ENCODE measurements at places on chromosomes 5 and 9.

DNA sequence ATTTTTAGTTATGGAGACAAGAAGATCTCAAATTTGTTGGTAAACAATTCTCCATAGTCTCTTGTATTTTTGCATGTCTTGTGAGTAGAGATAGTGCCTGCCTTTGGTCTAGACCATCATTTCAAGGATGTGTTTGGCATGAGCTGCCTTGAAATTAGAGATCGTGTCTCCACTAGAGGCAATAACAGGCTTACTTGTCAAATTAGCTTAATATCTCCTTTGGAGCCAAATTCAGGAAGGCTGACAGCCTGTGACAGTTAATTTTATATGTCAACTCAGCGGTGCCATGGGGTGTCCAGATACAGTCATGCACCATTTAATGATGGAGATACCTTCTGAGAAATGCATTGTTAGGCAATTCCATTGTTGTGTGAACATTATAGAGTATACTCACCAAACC, 24.8 kb upstream of the PRDM9 start:
- no peak for DNase-seq

DNA sequence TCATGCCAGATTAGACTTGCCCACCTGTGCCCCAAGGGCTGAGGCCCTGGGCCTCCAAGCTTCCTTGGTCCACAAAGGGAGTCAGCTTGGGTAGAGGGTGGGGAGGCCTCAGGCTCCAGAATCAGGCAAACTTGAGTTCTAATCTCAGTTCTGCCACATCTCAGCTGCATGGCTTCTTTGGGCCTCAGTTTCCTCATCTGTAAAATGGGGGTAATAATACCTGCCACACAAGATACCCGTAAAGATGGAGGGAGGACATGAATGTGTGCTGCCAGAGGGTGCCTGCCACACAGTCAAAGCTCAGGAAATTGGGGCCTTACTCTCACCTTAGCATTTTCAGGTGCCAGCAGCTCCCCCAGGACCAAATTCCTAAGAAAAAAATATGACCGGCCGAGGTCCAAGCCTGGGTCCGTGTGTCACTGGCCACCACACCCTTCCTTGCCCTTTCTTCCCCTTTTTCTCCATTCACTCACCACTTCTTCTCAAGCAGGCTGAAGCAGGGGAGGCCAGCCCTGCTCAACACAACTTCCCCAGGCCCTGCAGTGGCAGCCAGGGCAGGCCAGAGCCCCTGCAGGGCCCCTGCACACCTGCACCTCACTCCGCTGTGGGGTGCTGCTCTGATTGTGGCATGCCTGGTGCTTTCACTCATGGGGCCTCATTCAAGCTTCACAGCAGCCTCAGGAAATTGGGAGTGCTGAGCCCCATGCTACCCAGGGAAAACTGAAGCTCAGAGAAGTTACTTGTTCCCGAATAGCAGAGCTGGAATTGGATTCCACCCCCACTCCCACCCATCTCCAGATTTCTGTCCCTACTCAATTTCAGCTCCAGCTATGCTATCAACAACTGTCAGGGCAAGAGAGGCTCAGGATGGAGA, 3.9 kb downstream of the RGS14 start:
- peak; percentile 73 for DNase-seq

DNA sequence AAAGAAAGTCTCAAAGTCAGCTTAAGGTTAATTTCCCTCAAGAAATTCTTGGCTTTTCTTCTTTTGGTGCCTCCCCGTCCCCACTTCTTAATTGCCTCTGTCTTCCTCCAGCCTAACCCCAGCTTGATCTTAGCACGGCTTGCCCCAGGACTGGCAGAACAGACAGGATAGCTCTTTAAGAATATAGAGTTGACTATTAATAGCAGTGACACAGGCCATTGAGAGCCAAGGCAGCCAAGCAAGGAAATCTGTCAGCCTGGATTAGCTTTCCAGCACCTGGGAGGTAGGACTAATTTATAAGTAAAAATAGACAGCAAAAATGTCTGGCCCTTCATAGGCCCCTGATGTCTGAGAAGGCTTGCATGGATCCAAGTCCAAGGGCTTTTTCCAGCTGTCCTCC, 384.6 kb upstream of the SLC30A5 start:
- DNase-seq = no peak

- DNase-seq = peak; percentile 18
Measured at GRCh38 chr9:105308461-105309341, 64.2 kb downstream of the SLC44A1 start.

DNA sequence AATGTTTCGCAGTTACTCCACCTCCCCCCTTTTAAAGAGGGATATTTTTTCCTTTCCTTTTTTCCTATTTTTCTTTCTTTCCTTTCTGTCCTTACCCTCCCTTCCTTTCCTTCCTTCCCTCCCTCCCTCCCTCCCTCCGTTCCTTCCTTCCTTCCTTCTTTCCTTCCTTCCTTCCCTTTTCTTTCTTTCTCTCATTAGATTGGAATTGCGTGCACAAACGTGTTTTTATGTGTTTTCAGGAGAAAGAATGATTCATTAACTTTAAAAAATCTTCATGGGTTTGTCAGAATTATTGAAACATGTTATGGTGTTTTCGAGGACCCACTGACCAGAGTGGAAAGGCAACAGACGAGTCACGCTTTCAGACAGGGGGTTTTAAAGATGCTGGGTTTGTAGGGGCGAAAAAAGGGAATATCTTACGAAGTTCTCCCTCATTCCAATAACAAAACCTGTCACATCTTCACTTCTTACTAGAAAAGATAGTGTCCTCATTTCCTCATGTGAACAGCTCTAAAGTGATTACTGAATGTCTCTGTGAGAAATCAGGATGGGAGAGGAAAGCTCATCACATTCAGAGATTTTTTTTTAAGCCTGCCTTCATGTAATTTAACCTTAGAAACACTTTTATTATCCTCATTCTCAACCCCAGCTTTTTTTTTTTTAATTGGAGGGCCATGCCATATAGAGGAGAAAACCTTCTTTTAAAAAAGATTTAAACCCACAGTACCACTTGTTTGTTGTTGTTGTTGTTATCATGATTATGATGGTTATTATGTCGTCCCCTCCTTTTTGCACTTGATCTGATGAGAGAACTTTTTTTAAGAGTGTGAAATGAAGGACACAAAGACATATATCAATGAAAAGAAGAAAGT, 21.9 kb downstream of the NR2F1 start:
- DNase-seq = no peak

DNA sequence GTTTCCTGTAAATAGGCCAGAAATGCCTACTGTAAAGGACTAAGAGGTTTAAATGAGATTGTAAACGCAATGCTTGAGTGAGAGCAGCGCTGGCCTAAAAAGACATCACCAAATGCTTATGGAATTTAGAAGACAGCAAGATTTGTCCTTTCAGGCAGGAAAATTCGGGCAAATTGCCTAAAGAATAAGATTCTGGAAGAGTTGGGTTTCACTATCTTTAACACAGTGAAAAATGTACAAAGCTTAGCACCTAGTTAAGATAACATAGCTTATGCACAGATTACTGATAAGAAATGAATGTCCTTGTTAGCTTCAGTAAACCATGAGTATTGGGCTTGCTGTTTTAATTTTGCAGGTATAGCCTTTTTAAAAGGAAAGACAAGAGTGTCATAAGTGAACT, 4.7 kb downstream of the FKBP15 start:
- DNase-seq = no peak

DNA sequence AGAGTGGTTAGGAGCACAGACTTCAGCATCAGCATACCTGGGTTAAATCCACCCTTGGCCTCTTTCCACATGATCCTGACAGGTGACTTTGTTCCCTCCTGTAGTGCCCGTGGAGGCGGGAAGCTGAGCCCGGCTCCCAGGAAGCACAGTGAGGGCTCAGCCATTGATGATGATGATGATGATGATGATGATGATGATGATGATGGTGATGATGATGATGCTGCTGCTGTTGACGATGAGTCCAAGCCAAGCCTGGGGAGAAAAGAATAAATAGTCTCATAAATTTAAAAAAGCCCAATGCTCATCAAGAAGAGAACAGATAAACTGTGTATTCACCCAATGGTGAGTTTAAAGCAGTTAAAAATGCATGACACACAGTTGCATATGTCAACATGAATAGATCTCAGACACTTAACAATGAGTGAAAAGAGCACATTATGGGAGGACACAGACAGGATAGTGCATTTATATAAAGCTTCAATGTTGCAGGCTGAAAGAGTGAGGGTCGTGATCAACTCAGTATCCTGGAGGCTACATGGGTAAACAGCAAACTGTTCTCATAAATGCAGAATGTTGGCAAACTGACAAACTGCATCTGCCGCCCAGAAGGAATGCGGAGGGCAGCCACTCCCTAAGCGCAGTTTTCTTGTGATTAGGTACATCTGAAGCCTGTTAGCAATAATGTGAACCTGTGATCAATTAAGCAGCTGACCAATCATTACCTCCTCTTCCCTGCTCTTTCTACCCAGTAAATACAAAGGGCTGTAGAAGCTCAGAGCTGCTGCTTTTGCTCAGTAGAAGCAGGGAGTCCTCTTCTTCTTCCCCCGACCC, 11.7 kb upstream of the CFAP157 start:
- no peak for DNase-seq

- no peak for DNase-seq
Measured at GRCh38 chr9:123946101-123946821, 16.3 kb upstream of the DENND1A start.

GRCh38 chr5:75948438-75948837, 134.7 kb upstream of the SV2C start:
- no peak for DNase-seq

GRCh38 chr5:10331341-10331796, 22.1 kb upstream of the MARCHF6 start:
- no peak for DNase-seq

- DNase-seq = no peak
Measured at GRCh38 chr5:75985077-75985476, 98.1 kb upstream of the SV2C start.

GRCh38 chr5:94326586-94326985, 291.8 kb downstream of the KIAA0825 start:
- DNase-seq = no peak

- no peak for DNase-seq
Measured at GRCh38 chr9:135268031-135268430, 180.6 kb downstream of the OLFM1 start.

DNA sequence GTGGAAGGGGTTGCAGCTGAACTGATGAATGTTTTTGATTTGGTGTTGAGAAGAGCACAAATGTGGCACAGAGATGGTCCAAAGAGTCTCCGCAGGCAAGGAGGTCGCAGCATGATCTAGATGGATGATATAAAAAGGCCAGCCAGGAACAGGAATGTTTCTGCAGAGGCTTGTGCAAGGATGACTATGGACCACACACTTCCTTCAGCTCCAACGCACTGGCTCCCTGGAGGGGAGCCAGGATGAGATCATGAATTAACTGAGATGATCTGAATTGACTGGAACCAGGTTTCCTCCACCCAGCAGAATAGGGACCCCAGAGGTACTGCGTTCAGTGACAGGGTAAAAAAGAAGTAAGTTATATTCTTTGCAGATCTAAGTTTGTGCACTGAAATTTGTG, 89.0 kb downstream of the ARSB start:
- DNase-seq = no peak

DNA sequence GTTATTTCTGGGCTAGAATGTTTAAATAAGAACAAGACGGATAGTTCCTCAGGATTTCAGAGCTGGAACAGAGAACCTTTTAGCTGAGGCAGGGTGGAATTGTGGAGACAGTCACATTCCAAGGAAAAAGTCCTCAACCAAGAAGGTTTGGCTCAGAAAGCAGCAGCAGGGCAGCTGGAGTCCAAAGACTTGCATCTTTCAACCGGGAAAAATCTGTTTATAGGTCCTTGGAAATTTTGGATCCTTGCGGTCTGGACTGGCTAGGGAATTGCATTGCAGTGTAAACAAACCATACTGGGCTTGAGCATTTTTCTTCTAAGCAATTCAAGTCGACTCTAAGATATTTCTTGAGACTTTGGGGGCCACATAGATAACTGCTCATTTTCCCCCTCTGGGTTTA, 40.8 kb upstream of the HMHB1 start:
- no peak for DNase-seq

GRCh38 chr5:61071526-61071925, 90.7 kb downstream of the SMIM15 start:
- no peak for DNase-seq

DNA sequence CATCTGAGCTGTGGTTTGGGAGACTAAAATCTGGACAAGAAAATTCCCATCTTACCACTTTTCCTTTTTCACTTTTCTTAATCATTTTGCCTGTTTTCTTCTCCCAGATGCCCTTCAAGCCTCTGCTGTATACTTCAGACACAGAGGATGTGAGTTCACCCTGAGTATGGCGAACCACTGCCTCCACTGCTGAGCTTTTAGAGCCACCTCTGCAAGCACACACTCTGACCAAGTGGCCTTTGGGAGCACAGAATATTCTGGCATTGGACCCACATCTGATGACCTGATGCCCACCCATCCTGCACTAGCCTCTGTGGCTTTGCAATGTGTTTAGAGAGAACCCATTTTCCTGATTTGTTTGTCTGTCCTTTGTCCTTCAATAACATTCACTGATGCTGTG, 32.5 kb downstream of the TERT start:
- peak; percentile 21 for DNase-seq

DNA sequence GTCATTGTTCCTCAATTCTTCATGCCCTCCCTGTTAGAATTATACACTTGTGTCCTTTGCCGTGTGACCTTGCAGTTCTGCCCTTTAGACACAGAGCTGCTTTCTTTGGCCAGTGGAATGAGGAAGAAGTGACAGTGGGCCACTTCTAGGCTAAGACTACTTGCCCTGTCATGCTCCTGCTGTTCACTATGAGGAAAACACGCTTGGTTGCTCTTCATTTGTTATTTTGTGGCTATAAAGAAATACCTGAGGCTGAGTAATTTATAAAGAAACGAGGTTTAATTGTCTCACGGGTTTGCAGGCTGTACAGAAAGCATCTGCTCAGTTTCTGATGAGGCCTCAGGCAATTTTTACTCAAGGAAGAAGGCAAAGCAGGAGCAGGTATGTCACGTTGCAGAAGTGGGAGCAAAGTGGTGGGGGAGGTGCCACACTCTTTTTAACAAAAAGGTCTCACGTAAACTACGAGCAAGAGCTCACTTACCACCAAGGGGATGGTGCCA, 279.1 kb upstream of the DMAC1 start:
- peak; percentile 2 for DNase-seq

GRCh38 chr5:93421468-93421867, 159.6 kb downstream of the NR2F1-AS1 start:
- no peak for DNase-seq

GRCh38 chr5:93272108-93272507, 308.9 kb downstream of the NR2F1-AS1 start:
- DNase-seq = no peak

GRCh38 chr5:172782169-172783039, 11.4 kb upstream of the DUSP1 start:
- DNase-seq = peak; percentile 63

DNA sequence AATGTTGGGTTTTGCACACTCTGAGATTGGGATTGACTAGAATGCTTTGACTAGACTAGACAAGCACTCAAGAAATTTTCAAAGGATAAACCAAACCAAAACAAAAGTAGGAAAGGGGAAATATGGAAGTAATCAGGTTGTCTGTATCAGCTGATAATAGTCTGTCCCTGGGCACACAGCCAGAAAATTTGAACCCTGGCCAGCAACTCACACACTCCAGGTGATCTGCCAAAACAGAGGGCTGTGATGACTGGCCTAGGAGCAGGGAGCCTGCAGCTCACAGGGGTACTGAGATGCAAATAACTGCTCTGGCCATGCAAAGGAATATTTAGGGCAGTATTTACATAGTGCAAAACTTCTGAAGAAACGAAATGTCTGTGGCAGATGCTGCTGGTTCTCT, 112.3 kb upstream of the SMIM23 start:
- no peak for DNase-seq

- no peak for DNase-seq
Measured at GRCh38 chr9:72817413-72817812, 135.4 kb downstream of the ALDH1A1 start.

GRCh38 chr9:134205672-134206310, 41.4 kb upstream of the RNU6ATAC start:
- peak; percentile 14 for DNase-seq

GRCh38 chr5:128965011-128965637, at the start of gene SLC27A6:
SLC27A6 (plus strand) TSS chr5:128965488; CDS start chr5:128966138, 650 bp downstream.
- DNase-seq = peak; percentile 54
